ENCODE measurements at places on chromosomes 1 and 21. TPM values are rescaled to one million over a fixed set of nuclear protein-coding genes. Genes with fewer than 3 reads are reported as not detected.

WASF2 gene
- 107 TPM for total RNA-seq

FCRL4 gene
- total RNA-seq: not detected

SPRTN gene
- 15.9 TPM for total RNA-seq

KIF17 gene
- 4.3 TPM for total RNA-seq

ALG14 gene
- total RNA-seq: 4.3 TPM

TMEM79 gene
- total RNA-seq: 1.9 TPM

SMIM12 gene
- 45.5 TPM for total RNA-seq

GBP2 gene
- total RNA-seq: not detected

PLXNA2 gene
- total RNA-seq: 88.8 TPM

LCE2C gene
- total RNA-seq: not detected

DCDC2B gene
- not detected for total RNA-seq

TRAPPC10 gene
- 36.8 TPM for total RNA-seq

CD101 gene
- 1.4 TPM for total RNA-seq

ALDH4A1 gene
- 18.7 TPM for total RNA-seq

MX1 gene
- 0.84 TPM for total RNA-seq

TRIM17 gene
- 19.6 TPM for total RNA-seq

SYNJ1 gene
- 12.2 TPM for total RNA-seq

TSPAN1 gene
- not detected for total RNA-seq

CITED4 gene
- 9.0 TPM for total RNA-seq

HMGCL gene
- 23.9 TPM for total RNA-seq

KCNC4 gene
- total RNA-seq: 8.2 TPM

ZYG11B gene
- total RNA-seq: 24.8 TPM

GJB3 gene
- total RNA-seq: 0.38 TPM

EDN2 gene
- 0.18 TPM for total RNA-seq

C1QA gene
- not detected for total RNA-seq

G0S2 gene
- not detected for total RNA-seq

ZNF593OS gene
- not detected for total RNA-seq

LYPD8 gene
- not detected for total RNA-seq

TSSK3 gene
- total RNA-seq: 6.4 TPM

OR6N1 gene
- total RNA-seq: not detected

KRTAP19-5 gene
- total RNA-seq: not detected

CFHR1 gene
- total RNA-seq: not detected

TRMT1L gene
- total RNA-seq: 27.1 TPM

SPRR1A gene
- total RNA-seq: not detected

SRGAP2 gene
- 112 TPM for total RNA-seq

TEX38 gene
- total RNA-seq: 0.55 TPM
